Mesothelial cell of epicardium (in vitro differentiated cells): ENCODE measurements at places on chromosomes 6 and 20.

DNA sequence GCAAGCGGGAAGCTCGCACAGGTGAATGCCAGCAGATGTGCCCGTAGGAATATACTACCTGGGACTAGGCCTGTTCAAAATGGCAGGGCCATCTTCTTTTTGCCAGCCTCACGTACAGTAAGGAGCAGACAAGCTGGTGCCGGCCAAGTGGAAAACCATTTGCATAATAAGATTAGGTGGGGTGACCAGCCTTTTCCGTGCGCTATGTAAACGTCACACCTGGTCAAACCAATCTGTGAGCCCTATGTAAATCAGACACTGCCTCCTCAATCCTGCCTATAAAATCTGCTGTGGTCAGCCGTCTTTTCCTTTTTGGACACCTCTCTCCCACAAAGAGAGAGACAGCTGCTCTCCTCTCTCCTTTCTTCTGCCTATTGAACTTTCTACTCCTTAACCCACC is 60.8 kb upstream of the TMEM30A start:
- DNase-seq = no peak

- no peak for DNase-seq
Measured at GRCh38 chr6:9455864-9456658, 958.8 kb downstream of the TFAP2A start.

- DNase-seq = no peak
Measured at GRCh38 chr6:25942561-25943147, 12.2 kb upstream of the SLC17A2 start.

- DNase-seq = no peak
Measured at GRCh38 chr6:7911345-7911725, 747 bp upstream of the TXNDC5 start.

DNA sequence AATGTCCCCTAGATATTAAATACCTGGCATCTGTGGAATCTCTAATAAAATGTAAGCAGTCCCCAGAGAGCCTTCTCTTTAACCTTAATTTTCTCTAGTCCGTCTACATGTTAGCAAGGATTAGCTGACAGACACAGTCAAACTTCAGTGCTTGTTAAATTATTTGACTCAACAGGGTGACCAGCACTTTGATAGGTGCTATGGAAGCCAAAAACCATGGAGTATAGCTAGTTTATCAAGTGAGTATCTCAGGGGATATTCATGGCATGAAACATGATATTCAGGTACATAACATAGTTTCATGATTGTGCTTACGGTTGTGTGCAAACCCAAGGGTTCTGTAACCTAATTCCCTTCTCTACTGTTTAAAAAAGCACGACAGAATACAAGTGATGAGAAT is 3.9 kb downstream of the RHAG start:
- no peak for DNase-seq

DNA sequence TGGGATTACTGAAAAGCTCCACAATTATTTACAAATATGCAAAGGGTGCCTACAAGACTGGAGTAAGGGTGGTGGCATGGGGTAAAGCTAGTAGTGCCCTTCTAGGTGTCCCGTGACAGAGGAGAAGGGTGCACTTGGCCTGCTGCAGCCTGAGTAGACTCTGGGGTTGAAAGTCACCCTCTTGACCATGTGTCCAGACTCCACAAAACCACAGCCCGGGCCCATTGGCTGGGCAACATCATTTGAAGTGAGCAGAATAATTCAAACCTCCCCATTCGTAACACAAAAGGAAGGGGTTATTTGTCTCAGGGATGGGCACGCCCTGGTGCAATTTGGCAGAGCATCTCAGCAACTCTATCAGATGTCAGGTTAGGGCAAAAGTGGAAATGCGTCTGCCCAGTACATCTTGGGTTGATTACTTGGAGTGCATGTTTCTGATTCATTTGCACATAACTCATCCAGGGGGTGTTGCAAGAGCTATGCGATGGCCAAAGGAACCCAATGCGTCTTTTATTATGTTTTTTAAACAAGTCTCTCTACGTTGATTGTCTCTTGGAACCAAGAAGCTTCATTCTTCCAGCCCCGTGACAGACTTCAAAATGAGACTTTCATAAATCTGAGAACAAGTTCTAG is 56.7 kb downstream of the ISM1 start:
- DNase-seq = no peak

DNA sequence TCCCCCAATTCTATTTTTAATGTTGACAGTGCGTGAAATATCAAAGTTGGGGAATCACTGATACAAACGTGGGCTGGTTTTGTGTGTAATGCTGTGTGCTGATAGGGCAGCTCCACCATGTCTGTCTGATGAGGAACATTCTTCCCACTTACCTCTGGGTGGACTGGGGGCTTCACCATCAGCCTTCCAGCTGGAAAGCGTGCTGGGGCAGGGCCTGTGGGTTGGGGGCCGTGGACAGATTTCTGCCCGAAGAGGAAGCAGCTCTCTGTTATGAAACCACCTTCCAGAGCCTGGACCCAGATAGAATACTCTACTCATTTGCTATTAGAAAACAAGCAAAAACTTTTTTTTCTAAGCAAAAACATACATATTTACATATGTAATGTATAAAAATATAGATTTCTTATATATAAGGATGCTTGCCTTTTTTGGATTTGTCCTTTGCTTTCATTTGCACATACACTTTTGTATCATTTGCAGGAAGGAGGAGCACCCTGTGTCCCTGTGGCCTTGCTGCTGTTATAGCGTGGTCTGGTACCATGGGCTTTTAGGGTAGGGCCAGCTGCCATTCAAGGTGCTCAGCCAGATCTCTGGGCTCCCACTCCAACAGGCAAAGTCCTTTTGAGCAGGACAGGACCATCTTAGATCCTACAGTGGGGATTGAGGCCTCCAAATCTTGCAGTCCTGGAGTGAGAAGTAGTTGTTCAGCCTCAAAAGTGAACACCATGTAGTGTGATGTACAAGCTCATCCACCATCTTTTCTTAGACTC is 48.1 kb downstream of the DUSP22 start:
- DNase-seq = no peak

DNA sequence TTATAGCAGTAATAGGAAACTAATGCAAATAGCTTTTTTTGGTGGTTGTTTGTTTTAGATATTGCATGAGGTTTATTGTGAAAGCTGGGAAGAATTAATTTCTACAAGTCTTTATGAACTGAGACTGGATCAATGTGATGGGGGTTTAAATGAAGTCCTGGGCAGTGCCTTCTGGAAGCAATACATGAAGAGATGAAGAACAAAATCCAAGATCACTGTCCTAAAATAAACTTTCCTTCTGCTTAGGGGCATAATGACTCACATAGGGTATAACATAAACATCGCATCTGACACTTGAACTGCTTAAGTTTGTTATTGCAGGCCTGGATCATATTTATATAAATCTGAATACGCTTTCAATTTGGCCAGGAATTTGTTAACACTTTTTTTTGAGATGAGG is 20.9 kb upstream of the SHLD1 start:
- DNase-seq = no peak

DNA sequence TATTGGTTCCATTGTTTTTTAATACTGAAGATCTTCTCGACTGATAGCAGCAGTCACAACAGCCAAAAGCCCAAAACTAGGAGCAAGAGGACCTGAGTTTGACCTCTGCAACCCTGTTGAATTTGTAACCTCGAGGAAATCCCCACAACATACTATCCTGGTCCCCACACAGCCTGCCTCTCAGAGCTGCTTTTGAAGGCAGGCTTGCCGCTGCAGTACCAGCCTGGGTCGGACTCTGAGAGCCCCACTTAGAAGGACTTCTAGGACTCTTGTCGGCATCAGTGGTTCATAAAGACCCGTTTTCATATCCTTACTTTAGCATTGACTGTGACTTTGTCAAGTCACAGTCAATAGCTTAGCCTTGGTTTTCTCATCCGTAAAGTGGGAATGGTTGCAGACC is 49.3 kb downstream of the EBF4 start:
- no peak for DNase-seq

GRCh38 chr6:121780325-121781321 is 345.2 kb downstream of the GJA1 start:
- no peak for DNase-seq

GRCh38 chr20:1212023-1212422 is 8.8 kb downstream of the C20orf202 start:
- DNase-seq = no peak

DNA sequence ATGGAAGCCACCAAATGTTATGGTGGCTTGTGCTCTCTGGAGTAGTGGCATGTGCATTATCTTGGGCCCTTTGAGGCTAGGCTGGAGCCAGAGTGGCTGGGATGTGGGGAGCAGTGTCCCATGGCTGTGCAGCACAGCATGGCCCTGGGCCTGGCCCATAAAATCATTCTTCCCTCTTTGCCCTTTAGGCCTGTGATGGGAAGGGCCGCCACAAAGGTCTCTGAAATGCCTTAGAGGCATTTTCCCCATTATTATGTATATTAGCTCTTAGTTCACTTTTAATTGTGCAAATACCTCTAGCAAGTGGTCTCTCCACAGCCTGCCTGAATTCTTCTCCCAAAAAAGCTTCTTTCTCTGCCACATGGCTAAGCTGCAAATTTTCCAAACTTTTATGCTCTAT is 297.3 kb upstream of the IRAK1BP1 start:
- DNase-seq = no peak

DNA sequence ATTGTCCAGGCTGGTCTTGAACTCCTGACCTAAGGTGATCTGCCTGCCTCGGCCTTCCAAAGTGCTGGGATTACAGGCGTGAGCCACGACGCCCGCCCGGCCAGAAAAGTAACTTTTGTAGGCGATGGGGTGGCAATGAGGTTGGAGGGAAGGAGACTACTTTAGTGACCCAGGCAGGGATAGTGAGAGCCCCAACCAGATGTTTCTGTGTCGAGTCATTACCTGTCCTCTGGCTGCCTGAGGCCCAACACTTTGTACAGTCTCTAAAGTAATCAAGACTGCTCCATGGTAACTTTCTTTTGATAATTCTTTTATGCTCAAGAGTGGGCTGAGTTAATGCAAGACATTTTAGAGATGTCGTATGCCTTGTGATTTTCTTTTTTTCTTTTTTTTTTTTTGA is 6.8 kb downstream of the SASH1 start:
- DNase-seq = no peak

DNA sequence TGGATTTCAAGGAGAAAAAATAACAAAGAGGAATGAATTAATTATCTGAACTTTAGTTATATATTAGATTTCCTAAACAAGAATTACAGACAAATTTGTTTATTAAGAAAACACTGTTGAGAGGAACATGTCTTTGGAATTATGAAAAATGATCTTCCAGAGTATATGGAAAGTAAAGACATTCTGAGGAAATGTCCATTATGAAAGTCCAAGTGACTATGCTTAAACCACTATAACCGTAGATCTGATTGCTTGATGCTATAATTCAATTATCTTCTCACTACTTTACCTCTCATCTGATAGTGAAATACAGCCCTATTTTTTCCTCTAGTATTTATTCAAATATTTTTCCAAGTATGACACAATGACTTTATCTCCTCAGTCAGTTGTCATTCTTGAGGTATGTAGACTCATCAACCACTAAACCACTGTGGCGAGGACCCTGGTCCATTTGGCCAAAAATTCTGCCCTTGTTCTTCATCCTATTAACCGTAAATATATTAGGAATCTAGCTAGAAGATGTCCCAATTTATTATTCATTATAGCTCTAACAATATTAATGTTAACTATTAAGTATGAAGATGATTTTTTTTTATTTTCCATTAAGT is 37.3 kb upstream of the AHI1 start:
- DNase-seq = no peak

- DNase-seq = no peak
Measured at GRCh38 chr6:63821442-63821841, 185.8 kb downstream of the PHF3 start.

DNA sequence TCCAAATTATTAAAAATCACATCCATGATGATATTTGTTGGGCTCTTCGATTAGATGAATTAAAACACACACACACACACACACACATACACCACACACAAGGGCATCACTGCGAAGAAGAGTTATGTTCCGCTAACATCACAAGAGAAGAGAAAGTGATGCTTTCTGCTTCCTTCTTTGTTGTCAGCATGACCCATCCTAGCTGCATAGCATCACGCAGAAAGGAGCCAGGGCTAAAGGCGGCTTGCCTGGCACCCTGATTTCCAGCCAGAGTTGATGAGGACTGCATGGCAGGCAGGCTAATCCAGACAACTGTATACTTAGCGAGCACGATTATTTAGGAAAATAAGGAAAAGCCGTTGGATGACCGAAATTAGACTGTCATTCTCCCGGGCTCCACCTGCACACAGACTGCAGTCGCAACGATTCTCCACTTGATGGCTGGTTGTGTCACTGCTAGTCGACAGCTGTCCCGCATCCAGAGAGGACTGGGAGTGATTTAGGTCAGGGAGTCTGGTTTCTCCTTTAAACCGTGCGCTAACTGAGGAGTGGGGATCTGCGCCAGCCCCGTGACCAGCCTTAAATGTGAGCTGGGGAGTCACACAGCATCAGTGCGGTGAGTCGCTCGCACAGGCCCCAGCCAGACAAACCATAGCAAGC is 70.6 kb upstream of the SOX4 start:
- DNase-seq = no peak

DNA sequence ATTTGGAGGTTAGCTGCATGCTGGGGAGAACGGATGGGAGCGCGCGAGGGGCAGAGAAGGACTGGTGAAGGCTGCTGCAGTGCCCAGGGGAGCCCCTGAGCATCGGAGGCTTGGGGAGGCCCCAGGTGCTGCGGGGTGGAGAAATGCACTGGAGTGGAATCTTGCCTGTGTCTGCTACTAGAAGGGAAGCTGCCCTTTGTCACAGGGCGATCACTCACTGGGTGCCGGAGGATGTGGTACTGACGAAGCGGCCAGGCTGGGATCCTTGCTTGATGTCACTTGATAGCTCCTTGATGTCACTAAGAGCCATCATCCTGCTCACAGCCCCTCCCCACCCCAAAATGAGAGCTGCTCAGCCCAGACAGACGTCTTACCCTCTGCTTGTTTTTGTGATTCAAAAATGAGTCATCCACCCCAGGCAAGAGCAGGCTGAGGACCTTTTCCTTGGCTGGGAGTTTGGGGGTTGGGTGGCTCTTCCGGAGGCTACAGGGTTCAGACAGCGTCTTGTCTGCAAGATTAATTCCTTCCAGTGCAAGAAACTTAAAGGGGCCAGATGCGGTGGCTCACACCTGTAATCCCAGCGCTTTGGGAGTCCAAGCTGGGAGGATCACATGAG is 62.6 kb upstream of the PMEPA1 start:
- no peak for DNase-seq

GRCh38 chr6:69914015-69914485 is 47.7 kb downstream of the COL19A1 start:
- DNase-seq = no peak
